Kidney (tissue), 22 donors: ENCODE measurements at places on chromosomes 11 and 22. TPM values are rescaled to one million over a fixed set of nuclear protein-coding genes. Genes with fewer than 3 reads are reported as not detected.

DNA sequence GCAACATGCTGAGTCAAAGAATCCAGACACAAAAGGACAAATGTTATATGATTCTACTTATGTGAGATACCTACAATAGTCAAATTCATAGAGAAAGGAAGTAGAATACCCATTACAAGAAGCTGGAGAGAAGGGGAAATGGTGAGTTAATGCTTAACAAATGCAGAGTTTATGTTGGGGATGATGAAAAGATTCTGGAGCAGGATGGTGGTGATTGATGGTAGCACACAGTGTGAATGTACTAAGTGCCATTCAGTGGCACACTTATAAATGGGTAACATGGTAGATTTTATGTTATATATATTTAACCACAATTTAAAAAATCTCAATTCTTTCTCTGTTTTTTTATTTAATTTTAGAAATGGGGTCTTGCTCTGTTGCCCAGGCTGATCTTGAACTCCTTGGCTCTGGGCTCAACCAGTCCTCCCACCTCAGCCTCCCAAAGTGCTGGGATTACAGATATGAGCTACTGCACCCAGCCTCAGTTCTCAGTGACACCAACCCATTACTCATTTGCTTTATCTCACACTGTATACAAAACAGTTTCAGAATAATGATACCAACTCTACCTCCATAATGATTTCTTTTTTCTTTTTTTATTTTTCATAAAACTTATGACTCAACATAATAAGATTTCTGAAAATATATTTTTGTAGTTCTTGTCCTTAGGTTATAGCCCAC, 9.6 kb upstream of the RELA start:
- no peaks in the 10 kb centered on the region for H3K36me3 ChIP-seq
- no peak overlapping the region for H3K27ac ChIP-seq
- no peak for DNase-seq
- H3K4me3 ChIP-seq = no peak overlapping the region
- no peaks in the 10 kb centered on the region for H3K4me1 ChIP-seq
- no peaks in the 10 kb centered on the region for H3K27me3 ChIP-seq

GRCh38 chr11:129119036-129119435, 73.1 kb downstream of the ARHGAP32 start:
- no peak overlapping the region for H3K27ac ChIP-seq
- no peaks in the 10 kb centered on the region for H3K27me3 ChIP-seq

DNA sequence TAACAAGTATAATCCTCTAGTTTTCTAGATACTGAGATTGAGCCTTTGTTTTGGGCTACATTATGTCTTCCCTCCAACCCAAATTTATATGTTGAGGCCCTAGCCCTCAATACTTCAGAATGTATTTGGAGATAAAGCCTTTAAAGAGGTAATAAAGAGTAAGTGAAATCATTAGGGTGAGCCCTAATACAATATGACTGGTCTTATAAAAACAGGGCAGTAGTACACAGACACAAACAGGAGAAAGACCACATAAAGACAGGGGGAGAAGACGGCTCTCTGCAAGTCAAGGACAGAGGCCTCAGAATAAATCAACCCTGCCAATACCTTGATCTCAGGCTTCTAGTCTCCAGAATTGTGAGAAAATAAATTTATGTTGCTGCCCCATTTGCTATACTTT, 6.3 kb downstream of the OR10V1 start:
- H3K4me3 ChIP-seq = no peak overlapping the region
- H3K4me1 ChIP-seq = no peaks in the 10 kb centered on the region
- H3K36me3 ChIP-seq = no peaks in the 10 kb centered on the region
- no peak overlapping the region for H3K27ac ChIP-seq
- no peaks in the 10 kb centered on the region for H3K27me3 ChIP-seq

DNA sequence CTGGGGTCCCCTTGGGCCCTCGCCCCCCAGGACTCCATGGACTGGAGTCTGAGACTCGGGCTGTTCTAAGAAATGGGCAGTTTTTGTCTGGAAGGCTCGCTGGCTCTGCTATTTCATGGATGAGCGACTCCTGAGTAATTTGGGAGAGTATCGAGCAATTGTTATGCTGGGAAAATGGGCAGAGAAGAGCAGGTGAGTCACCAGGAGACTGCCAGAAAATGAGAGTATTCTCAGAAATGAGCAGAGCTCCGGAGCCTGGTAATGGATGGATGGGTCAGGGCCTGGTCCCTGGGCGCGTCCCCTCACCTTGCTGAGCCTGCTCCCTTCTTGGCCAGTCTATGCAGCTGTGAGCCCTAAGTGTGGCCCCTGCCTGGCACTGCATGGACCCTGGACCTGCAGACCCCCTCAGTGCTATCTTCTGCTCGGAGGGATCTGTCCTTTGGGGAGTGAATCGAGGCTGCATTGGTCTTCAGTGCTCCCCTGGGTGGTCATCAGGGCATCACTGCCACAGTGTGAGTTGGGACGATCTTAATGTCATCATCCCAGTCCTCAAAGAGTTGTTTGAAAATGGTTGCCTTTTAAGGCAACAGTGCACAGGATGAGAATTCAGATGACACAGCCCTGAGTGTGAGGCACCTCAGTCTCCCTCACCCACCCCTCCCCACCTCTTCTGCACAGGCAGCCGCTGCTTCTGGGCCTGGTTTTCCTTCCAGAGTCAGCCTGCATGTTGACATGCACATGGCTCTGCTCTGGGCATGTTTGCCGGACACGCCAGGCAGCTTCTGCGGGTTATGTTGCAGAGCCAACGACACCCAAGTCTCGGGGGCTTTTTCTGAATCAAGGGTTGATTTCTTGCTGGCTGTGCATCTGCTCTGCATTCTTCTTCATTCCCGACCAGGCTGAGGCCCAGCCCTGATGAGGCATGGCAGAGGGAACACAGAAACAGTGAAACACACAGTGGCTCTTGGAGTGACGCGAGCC, 519.0 kb downstream of the TBC1D22A start:
- DNase-seq = peak; percentile 15
- H3K4me3 ChIP-seq = no peak overlapping the region
- H3K4me1 ChIP-seq = no peaks in the 10 kb centered on the region
- H3K27me3 ChIP-seq = no peaks in the 10 kb centered on the region
- no peaks in the 10 kb centered on the region for H3K36me3 ChIP-seq

DNA sequence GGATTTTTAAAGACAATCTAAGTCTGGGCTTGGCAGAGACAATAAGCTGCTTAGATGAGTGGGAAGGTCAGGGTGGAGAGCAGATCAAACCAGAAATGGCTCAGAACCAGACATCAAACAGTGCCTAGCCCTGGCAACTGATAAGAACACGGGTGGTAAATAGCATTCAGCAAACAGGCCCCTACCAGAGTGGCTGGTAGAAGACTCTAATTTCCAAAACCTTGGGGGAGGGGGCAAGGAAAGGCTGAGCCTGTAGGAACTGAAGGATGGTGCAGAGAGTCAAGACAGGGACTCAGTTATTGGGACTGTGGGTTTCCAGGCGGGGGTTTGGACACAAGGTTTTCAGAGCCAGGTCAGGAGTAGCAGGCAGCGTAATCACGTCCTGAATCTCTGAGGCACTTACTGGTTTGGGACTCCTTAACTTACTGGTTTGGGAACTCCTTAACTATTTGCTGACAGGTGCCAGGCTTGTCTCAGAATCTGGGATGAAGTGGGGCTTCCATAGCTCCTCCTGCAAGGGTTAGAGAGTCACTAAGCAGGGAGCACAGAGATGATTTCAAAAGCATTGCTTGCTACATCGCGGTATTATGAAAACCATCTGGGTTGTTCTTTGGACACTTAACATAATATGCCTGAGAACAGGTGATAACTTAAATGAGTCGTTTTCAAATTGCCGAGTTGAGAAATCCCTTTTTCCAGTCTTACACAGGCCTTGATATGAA, 5.7 kb upstream of the ABTB2 start:
- no peak overlapping the region for H3K27ac ChIP-seq
- H3K4me1 ChIP-seq = no peaks in the 10 kb centered on the region
- no peak for DNase-seq
- no peak overlapping the region for H3K4me3 ChIP-seq
- no peaks in the 10 kb centered on the region for H3K27me3 ChIP-seq

- H3K4me1 ChIP-seq = no peaks in the 10 kb centered on the region
- H3K27ac ChIP-seq = no peak overlapping the region
- H3K36me3 ChIP-seq = no peaks in the 10 kb centered on the region
- H3K27me3 ChIP-seq = no peaks in the 10 kb centered on the region
Observed at GRCh38 chr22:25062386-25063085, 110.0 kb downstream of the KIAA1671 start.

- no peak overlapping the region for H3K27ac ChIP-seq
- no peaks in the 10 kb centered on the region for H3K36me3 ChIP-seq
- H3K27me3 ChIP-seq = no peaks in the 10 kb centered on the region
- DNase-seq = no peak
- H3K4me1 ChIP-seq = no peaks in the 10 kb centered on the region
- no peak overlapping the region for H3K4me3 ChIP-seq
Observed at GRCh38 chr11:76201672-76202412, 4.5 kb downstream of the WNT11 start.

DNA sequence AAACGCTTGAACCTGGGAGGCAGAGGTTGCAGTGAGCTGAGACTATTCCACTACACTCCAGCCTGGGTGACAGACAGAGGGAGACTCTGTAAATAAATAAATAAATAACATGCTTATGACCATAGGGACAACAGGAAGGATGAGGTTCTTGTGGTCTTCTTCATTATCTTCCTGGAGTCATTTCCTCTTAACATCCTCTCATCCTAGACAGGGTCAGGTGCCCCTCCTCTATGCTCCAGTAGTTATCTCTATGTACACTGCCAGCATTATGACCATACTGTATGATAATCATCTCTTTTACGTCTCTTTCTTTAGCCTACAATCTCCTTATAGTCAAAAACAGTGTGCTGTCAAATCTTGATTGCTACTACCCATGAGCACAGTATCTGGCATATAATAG, 17.7 kb downstream of the RAB30 start:
- no peak overlapping the region for H3K27ac ChIP-seq
- H3K36me3 ChIP-seq = no peaks in the 10 kb centered on the region
- no peaks in the 10 kb centered on the region for H3K27me3 ChIP-seq
- no peak overlapping the region for H3K4me3 ChIP-seq
- DNase-seq = no peak

- peaks cover 35% of the 10 kb centered on the region for H3K4me1 ChIP-seq
- no peaks in the 10 kb centered on the region for H3K36me3 ChIP-seq
- no peaks in the 10 kb centered on the region for H3K27me3 ChIP-seq
- peak overlapping the region; percentile 74 for H3K27ac ChIP-seq
Observed at GRCh38 chr11:16925561-16926065, 88.6 kb downstream of the PLEKHA7 start.

GRCh38 chr11:106217456-106217855, 140.0 kb downstream of the AASDHPPT start:
- H3K4me1 ChIP-seq = no peaks in the 10 kb centered on the region
- H3K4me3 ChIP-seq = no peak overlapping the region
- no peaks in the 10 kb centered on the region for H3K36me3 ChIP-seq
- H3K27ac ChIP-seq = no peak overlapping the region
- DNase-seq = no peak

DNA sequence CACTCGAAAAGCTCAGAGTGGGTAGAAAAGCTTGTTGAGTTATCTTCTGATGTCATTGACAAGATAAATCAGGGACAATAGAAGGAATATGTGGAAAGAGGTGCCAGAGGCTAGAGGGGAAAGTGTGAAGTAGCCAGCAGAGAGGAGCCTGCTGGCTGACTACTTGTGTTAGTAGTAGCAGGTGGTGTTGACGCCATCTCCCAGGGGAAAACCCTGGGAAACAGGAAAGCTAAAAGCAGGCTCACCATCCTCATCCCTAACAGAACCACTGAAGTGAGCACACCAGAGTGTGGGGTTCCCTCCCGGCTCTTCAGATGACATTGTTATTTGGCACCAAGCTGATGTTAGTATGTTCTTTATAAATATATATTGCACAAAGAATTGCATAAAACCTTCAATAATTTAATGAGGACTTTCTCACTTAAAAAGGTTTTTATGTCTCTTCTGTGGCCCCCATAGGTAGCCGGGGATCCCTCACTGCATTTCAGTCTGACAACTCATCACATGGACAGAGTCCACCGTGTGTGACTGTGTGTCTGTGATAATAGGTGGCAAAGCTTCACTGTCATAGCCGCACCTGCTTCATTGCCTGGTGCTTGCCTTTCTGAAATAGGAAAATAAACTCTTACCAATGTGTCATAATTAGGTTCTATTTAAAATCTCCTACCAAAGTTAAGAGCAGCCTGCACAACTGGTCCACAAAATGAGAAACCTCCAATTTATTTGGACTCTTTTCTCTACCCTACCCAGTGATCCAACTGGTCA, 63.2 kb upstream of the TOP3B start:
- no peak for DNase-seq
- no peak overlapping the region for H3K4me3 ChIP-seq
- no peak overlapping the region for H3K27ac ChIP-seq
- H3K36me3 ChIP-seq = no peaks in the 10 kb centered on the region
- H3K27me3 ChIP-seq = no peaks in the 10 kb centered on the region

GRCh38 chr11:79102840-79103239, 338.0 kb downstream of the TENM4 start:
- DNase-seq = no peak
- H3K4me3 ChIP-seq = no peak overlapping the region
- H3K27ac ChIP-seq = no peak overlapping the region
- no peaks in the 10 kb centered on the region for H3K27me3 ChIP-seq

GRCh38 chr11:78615724-78616123, 41.1 kb upstream of the NARS2 start:
- no peak for DNase-seq
- no peaks in the 10 kb centered on the region for H3K4me1 ChIP-seq
- H3K4me3 ChIP-seq = no peak overlapping the region
- no peaks in the 10 kb centered on the region for H3K36me3 ChIP-seq
- no peaks in the 10 kb centered on the region for H3K27me3 ChIP-seq

DNA sequence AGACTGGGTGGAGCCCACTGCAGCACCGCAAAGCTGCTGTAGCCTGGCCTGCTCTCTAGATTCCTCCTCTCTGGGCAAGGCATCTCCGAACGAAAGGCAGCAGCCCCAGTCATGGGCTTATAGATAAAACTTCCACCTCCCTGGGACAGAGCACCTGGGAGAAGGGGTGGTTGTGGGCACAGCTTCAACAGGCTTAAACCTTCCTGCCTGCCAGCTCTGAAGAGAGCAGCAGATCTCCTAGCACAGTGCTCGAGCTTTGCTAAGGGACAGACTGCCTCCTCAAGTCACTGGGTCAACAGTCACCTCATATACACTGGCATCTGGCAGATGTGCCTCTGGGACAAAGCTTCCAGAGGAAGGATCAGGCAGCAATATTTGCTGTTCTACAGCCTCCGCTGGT, 117.3 kb downstream of the EHF start:
- no peaks in the 10 kb centered on the region for H3K27me3 ChIP-seq
- no peaks in the 10 kb centered on the region for H3K36me3 ChIP-seq
- no peaks in the 10 kb centered on the region for H3K4me1 ChIP-seq
- H3K4me3 ChIP-seq = no peak overlapping the region
- no peak overlapping the region for H3K27ac ChIP-seq

GRCh38 chr11:57302489-57302888, 22.3 kb downstream of the TNKS1BP1 start:
- H3K27me3 ChIP-seq = no peaks in the 10 kb centered on the region
- no peak overlapping the region for H3K27ac ChIP-seq
- H3K4me1 ChIP-seq = no peaks in the 10 kb centered on the region
- H3K36me3 ChIP-seq = peaks cover 26% of the 10 kb centered on the region
- DNase-seq = no peak

- H3K4me1 ChIP-seq = no peaks in the 10 kb centered on the region
- H3K27ac ChIP-seq = no peak overlapping the region
- DNase-seq = no peak
Observed at GRCh38 chr11:92222701-92223100, 1.9 kb upstream of the FAT3 start.

GRCh38 chr11:76371170-76371569, 9.8 kb downstream of the THAP12 start:
- no peak overlapping the region for H3K27ac ChIP-seq
- no peaks in the 10 kb centered on the region for H3K4me1 ChIP-seq
- DNase-seq = no peak
- no peaks in the 10 kb centered on the region for H3K36me3 ChIP-seq

MIOX gene
- polyA plus RNA-seq = 455 TPM

TEX12 gene
- not detected for polyA plus RNA-seq

GRM5 gene
- polyA plus RNA-seq = 0.06 TPM

OR8A1 gene
- not detected for polyA plus RNA-seq

TRIM29 gene
- polyA plus RNA-seq = 0.65 TPM

GAB4 gene
- polyA plus RNA-seq = not detected

PLAAT3 gene
- polyA plus RNA-seq = 262 TPM

AMBRA1 gene
- 8.0 TPM for polyA plus RNA-seq
